NCI-H524 treated with DMSO at 0.1 percent for 48 hours (cell line): ENCODE measurements at places on chromosomes 4 and X.

- DNase-seq, result no peak
These were observed 44.3 kb downstream of the ARSJ start for GRCh38 chr4:113935190-113935589.

GRCh38 chr4:168593399-168593798 lies 96.5 kb downstream of the PALLD start:
- DNase-seq, result no peak

DNA sequence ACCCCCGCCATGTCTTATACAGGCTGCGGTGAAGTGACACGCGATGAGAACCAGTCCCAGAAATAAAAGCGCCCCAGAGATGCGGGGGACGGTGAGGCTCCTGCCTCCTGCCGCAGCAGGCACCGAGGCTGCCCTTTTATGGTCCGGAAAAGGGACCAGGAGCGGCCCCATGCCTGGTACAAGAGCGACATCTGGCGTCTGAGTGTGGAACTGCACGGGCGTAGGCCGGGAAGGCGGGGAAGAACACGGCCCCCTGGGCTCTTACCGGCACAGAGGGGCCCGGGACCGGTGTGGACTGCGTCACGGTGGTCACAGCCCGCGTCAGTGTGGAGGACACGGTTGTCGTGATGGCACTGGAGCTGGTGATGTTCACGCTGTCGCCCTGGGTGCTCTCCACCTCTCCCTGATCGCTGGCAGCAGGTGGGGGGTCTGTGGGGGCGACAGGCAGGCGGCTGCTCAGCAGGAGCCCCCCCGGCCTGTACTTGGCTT lies 8.9 kb upstream of the RENBP start:
- DNase-seq, result no peak

GRCh38 chr4:6044805-6045204 lies 26.6 kb upstream of the C4orf50 start:
- no peak for DNase-seq

- no peak for DNase-seq
These were observed 24.7 kb downstream of the TMEM47 start for GRCh38 chrX:34632384-34632783.

DNA sequence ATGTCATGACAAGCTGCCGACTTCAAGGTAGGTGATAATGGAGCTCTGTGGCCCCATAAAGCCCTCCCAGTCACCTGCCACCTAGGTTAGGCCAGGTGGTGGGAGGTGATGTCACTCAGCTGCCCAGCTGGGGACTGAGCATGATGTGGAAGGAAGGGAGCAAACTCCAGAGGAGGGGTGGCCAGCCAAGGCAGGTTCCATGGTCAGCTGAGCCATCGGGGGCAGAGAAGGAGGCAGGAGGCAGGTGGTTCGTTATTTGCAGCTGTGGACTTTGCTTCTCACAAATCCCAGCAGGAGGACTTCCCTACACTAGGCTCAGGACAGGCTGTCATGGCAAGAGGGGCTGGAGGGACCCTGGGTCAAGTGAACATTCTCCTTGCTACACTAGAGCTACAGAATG lies 2.1 kb downstream of the CCDC120 start:
- no peak for DNase-seq

- no peak for DNase-seq
These were observed 49.2 kb downstream of the SEL1L3 start for GRCh38 chr4:25813448-25814106.

DNA sequence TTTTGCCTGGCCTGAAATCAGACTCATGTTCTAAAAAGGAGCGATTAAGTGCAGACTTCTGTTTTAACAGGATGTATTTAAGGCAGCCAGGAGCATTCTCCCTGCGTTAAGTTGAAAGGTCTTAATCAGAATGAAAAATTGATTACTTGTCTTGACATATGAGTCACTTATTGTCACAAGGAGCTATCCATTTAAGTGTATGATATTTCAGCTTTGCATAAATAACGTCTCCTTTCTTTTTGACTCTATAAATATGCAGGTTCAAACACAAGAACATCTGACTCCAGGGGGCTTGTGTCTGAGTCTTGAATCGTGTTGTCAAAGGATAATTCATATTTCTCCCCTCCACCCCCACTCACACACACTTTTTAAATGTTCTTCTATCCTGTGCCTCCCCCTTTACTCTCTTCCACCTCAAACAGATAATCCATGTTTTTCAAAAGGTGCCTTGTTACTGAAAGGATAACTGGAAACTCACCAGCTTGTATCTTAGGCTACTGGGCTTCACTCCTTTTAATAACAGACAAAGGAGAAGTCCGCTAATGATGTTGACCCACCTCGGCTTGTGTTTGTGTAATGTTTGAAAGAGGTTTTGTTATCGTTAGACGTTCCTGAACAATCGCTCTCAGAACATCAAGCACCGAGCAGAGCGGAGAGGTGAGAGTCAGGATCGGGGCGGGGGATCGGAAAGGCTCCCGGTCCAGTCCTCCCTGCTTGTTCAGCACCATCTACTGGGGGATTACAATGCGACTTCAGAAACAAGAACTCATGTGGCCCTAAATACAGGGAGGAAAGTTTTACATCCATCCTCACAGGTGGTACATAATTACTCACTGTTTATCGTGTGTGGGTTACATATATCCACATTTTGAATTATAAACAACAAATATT lies 107.5 kb upstream of the RPL34 start:
- DNase-seq, result peak; percentile 6

GRCh38 chrX:13053171-13053570 lies 8.8 kb upstream of the FAM9C start:
- DNase-seq, result no peak

GRCh38 chr4:110119337-110119736 lies 79.1 kb downstream of the ELOVL6 start:
- no peak for DNase-seq

- DNase-seq, result no peak
These were observed 77.3 kb upstream of the FGF13 start for GRCh38 chrX:138788771-138789170.

DNA sequence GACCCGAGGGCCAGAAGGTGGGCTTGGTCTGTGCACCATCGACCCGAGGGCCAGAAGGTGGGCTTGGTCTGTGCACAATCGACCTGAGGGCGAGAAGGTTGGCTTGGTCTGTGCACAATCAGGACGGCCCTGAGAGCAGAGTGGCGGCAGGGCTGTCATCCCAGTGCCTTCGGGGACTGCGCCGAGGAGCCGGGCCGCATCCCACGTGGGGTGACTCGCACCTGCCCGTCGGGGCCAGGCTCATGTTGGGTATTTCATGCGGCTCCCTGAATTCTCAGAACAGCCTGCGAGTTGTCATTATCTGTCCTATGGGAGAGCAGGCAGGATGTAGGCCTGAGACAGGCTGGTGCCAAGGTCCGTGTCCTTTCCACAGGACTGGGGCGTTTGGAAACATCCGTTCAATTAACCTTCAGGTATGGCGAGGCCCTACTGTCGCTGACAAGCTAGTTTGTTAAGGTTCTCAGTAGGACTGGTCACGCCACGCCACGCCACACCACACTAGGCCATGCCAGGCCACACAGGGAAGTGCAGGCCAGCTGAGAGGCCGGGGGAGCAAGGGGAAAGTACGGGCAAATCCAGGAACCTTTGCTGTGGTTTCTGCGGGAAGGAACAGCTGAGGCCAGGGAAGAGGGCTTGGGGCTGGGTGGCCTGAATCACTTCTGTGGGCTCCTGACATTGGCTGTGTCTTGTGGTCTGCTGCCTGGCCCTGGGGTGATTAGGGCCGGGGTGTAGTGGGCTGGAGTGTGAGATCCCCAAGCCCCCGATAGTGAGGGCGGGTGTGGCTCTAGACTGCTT lies 182.9 kb downstream of the AFAP1 start:
- no peak for DNase-seq

DNA sequence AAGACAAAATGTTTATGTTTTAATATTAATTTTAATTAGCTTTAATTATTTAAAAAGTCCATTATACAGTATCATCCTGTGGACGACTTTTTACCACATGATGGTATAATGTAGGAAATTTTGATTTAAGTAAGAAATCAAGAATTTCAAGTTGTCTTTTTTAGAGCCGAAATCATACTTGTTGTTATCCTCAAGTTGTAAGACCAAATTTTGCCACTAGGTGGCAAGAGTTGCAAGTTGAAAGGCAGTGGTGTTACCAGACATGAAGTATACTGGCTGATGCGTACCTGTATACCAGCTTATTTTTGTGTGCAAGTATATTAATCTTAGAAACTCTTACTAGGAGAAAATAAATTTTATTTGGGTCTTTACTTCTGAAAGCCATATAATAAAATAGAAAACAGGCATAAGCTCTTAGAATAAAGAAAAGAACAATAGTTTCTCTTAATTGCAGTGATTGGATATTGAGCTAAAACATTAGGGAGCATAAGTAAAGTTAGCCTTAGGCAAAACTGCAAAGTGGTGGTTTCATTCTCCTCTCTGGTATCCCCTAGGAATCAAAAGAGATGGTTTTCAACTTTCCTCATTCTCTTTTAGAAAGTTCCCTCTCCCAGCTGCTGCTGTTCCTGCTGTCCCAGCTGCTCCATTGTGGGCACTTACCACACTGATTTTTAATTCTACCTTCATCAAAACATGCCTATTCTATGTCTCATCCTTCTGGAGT lies 118.0 kb upstream of the WDFY3 start:
- DNase-seq, result peak; percentile 13

GRCh38 chr4:131609039-131609438 lies 1540.1 kb upstream of the PCDH10 start:
- DNase-seq, result no peak

- no peak for DNase-seq
These were observed 54.9 kb downstream of the MAP7D2 start for GRCh38 chrX:20061855-20062254.

- no peak for DNase-seq
These were observed 197.3 kb downstream of the CFAP299 start for GRCh38 chr4:80532674-80533333.

- no peak for DNase-seq
These were observed 23.4 kb downstream of the ELF2 start for GRCh38 chr4:139153411-139154133.

- DNase-seq, result peak; percentile 58
These were observed 127.2 kb downstream of the FNIP2 start for GRCh38 chr4:158895797-158896576.

DNA sequence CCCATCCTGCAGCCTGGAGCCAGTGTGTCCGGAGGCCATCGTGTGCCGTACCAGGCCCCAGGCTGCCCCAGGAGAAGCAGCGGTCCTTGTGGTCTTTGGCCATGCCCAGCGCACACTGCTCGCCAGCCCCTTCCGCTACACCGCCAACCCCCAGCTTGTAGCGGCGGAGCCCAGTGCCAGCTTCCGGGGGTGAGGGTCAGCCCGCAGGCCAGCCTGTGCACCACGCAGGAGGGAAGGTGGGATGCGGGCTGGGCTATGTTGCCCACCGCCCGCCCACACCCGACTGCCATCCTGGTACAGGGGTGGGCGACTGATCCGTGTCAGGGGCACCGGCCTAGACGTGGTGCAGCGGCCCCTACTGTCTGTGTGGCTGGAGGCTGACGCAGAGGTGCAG lies 7.6 kb upstream of the SRPK3 start:
- no peak for DNase-seq

GRCh38 chr4:138939960-138940359 lies 75.6 kb upstream of the NOCT start:
- DNase-seq, result no peak

GRCh38 chr4:87087015-87087414 lies 133.4 kb downstream of the KLHL8 start:
- DNase-seq, result no peak

DNA sequence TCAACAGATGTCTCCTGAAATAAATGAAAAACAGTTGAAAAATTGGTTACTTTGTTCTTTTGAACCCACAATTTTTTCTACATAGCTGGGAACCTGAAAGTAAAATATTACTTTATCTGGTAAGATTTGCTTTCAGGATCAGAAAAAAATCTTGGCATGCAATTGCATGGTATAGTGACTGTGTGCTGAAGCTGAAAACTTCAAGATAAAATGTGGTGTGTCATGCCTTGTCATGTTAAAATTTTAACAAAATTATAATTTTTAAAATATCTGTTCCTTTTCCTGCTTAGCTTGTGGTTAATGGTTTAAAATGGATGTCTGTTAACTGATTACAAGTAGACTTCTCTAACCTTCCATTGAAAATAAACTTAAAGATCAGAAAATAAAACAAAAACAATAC lies 904.8 kb downstream of the PDHA2 start:
- DNase-seq, result no peak

DNA sequence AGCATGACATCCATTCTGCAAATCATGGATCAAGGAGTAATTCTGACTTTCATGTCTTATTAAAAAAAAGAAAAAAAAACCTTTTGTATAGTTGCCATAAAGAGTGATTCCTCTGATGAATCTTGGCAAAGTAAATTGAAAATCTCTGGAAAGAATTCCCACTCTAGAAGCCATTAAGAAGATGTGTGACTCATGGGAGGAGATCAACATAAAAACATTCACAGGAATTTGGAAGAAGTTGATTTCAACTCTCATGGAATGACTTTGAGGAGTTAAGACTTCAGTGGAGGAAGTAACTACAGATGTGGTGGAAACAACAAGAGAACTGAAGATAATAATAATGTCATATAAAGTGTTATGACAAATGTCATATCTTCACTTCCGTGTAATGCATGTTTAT lies 204.2 kb downstream of the PABPC4L start:
- DNase-seq, result no peak

DNA sequence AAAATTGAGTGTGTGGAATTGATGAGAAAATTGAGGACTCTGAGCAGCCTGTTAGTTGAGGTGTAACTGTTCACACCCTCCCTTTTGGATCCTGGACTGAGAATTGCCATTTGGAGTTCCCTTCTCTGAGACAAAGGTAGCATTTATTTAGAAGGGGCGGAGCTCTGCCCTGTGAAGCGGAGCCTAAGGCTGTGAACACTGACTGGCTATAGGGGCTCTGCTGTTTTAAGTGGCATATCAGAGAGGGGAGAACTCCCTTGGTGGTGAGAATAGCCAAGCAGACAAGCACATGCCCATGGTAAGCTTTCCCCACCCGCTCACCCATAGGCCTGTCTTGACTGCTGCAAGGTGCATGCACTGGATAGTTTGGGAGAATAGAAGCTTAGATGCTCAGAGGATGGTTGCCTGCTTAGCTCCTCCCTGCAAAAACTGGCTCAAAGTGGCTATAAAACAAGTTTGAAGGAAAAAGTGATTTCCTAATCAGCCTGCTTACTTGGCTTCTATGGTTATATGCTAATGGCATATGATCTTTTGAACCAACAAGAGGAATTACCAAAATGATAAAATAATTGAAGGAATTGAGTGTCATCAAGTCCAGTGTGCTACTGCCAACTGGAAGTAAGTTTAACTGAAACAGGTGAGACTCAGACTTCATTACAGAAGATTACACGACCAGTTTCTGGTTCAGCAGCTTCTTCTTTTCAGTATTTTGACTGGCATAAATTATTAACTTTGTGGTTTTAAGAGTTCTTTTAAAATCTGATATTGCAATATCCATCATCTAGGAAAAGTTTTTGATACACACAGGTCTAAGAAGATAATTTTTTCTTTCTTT lies 108.4 kb downstream of the AFF1 start:
- no peak for DNase-seq

DNA sequence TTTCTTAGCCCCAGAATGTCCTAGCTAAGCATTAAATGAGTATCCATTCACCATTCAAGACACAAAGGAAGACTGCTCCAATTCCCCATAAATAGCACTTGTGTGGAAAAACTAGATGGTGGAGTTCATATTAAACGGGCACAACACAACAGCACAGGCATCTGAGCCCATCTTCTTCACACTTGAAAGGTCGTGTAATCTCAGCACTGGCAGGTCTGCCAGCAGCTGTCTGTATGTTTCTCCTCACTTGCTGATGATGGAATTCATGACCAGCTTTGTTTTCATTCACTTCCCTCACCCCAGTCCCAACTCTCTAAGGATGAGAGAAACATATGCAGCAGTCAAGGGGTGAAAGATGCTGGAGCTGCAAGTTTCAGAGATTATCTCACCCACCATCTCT lies 148.7 kb downstream of the AFAP1 start:
- no peak for DNase-seq
